H7 (cell line): ENCODE measurements at places on chromosomes 4 and X. TPM values are rescaled to one million over a fixed set of nuclear protein-coding genes. Genes with fewer than 3 reads are reported as not detected.

- no peak for DNase-seq
Measured at GRCh38 chr4:71602289-71602900, 181.5 kb downstream of the GC start.

DNA sequence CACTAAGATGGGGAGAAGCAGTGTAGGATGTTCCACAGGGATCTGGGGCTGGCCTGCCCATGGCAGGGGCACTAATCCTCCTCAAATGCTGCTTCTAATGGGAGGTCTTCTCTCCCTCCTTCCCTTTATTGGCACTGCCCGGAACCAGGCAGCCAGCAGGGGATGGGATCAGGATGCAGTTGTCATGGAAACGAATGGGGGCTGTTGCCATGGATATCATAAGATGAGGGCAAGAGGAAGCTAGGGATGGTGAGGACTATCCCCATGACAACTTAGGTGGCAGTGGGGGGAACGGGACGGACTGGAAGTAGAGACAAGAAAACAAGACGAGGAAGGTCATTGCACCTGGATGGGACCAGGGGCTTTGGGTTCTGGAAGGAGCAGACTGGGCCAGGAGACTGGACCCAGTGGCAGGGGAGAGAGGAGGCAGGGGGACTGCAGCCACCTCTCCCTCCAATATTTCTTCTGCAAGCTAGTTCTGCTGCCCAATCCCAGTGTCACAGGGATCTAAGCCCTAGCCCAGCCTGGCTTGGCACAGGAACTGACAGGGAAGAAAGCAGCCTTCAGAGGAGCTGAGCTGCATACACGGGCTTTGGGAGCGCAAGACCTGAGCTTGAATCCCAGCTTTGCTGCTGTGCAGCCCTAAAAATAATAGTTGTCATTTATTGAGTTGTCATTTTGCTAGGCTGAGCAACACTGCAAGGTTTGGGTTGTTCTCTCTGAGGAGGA is 19.0 kb downstream of the IQSEC2 start:
- peak; percentile 45 for DNase-seq

GRCh38 chr4:173526027-173526482 is 4.0 kb downstream of the HAND2 start:
- DNase-seq: peak; percentile 35

DNA sequence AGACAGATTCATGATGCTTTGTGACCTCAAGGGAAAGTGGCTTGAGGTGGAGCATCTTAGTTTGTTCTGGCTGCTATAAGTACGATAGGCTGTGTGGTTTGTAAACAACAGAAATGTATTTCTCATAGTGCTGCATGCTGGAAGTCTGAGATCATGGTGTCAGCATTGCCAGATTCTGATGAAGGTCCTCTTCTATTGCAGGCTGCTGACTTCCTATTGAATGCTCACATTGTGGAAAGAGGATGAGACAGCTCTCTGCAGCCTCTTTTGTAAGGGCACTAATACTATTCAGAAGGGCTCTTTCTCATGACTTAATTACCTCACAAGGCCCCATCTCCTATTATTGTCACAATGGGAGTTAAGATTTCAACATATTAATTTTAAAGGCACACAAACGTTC is 1674.0 kb upstream of the PCDH7 start:
- no peak for DNase-seq

- peak; percentile 56 for DNase-seq
Measured at GRCh38 chr4:38131371-38132091, 171.3 kb downstream of the PTTG2 start.

DNA sequence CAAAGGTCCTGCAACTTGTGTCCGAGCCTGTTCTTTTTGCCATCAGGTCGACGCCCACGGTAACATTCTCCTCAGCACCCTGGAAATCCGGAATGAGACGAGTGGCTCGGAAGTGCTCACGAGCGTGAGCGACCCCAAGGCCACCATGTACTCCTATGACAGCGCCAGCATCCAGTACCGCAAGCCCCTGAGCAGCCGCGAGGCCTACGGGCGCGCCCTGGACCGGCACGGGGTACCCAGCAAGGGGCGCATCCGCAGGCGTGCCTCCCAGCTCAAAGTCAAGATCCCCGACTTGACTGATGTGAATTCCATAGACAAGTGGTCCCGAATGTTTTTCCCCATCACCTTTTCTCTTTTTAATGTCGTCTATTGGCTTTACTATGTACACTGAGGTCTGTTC is 37.9 kb downstream of the COMMD8 start:
- DNase-seq: no peak

DNA sequence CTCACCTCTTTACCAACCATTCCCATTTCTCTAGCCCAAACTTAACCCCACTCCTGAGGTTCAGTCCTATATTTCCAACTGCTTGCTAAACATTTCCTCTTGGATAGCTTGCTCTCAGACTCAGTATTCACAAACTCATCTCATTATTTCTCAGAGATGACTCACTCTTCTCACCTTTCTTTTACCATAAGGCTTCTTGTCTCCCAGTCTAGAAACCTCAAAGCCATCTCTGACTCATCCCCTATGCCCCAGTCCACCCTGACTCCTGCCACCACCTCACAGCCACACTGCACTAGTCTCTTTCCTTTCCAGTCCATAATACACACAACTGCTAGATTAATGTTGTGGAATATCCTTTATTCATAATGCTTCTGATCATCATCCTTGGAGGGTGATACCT is 4.8 kb downstream of the FRMPD3 start:
- DNase-seq: no peak

DNA sequence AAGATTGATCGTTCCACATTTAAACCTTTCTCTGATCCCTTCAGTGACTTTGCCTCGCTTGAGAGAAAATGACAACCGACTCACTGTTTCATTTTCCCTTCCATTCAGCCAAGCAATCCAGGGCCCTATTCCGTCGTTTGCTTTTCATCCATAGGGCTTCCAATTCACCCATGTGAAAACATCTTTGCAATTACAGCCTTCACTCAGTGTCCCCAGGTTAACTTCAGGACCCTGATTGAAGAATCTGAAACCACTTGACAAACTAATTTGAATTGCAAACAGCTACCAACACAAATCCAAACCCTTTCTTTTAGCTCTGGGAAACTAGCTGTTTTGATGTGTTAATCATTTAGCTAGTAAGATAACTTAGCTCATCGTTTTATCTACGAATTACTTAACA is 120.2 kb upstream of the FAM9C start:
- peak; percentile 26 for DNase-seq

DNA sequence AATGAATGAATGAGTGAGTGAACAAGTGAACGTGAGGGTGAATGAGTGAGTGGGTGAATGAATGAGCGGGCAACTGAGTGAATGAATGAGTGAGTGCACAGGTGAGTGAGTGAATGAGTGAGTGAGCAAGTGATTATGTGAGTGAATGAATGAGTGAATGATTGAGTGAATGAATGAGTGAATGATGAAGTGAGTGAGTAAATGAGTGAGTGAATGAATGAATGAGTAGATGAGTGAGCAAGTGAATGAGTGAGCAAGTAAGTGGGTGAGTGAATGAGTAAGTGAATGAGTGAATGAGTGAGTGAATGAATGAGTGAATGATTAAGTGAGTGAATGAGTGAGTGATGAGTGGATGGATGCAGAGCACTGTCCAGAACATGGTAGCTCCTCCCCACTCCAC is 205.8 kb downstream of the STK32B start:
- DNase-seq: no peak

GRCh38 chrX:78075787-78076389 is 28.2 kb upstream of the PGK1 start:
- DNase-seq: no peak

DNA sequence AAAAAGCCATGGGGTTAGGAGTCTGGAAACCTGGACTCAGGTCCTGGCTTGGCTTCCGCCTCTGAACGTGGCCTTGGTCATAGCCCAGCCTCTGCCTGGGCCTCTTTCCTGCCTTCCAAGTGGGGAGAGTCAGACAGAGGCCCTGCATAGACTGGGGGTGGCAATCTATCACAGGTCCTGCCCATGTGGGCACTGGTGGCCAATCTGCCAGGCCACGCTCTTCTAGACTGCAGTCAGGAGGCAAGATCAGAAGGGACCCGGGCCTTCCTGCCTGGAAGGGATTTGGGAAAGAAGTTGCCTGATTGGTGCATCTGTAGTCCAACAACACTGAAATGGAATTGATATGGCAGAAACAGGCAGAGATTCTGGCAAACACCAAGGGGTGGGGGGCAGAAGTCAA is 46.1 kb downstream of the CNGA2 start:
- DNase-seq: no peak

- peak; percentile 12 for DNase-seq
Measured at GRCh38 chr4:129344058-129344457, 248.1 kb downstream of the C4orf33 start.

DNA sequence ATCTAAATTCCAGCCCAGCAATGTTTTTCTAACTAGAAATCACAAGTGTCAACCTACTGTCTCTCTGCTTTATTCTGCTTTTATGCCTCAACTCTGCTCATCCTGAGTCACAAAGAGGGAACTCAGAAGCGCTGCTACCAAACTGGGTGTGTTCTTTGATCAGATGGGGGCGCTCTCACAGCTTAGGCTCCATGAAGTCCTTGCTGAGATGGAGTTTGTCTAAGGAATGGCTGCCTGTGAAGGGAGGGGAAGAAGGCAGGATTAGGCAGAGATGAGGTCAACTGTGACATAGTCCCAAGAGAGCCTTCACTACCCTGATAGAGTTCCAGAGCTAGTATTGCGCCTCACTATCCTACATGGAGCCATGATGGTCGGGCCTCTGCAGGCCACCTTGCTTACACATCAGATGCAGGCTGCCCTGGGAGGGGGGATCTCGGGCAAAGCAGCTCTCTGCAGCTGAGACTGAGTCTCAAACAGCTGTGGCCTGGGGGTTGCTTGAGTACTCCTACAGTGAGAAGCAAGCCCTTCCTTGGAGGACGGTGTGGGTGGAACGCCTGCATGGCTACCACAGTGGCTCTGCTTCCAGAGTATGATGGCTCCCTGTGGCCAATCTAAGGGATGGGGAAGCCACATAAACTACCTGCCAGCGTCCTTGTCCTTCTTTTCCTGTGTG is 219.9 kb downstream of the CCNG2 start:
- DNase-seq: no peak

- no peak for DNase-seq
Measured at GRCh38 chr4:153728660-153729059, 31.2 kb downstream of the RNF175 start.

DNA sequence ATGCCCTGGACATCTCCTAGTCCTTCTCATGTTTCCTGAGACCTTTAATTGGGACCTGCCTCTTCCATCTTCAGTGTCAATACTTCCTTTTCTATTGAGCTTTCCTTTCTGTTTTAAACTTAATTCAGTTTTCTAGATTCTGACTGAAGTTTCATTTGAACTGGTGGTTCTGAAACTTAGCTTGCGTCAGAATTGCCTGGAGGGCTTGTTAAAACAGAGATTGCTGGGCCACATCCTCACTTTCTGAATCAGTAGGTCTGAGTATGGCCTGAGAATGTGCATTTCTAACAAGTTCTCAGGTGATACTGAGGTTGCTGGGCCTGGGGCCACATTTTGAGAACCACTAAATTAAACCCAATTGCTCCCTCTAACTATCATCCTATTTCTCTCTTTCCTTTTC is 152.1 kb upstream of the DGKK start:
- no peak for DNase-seq

DNA sequence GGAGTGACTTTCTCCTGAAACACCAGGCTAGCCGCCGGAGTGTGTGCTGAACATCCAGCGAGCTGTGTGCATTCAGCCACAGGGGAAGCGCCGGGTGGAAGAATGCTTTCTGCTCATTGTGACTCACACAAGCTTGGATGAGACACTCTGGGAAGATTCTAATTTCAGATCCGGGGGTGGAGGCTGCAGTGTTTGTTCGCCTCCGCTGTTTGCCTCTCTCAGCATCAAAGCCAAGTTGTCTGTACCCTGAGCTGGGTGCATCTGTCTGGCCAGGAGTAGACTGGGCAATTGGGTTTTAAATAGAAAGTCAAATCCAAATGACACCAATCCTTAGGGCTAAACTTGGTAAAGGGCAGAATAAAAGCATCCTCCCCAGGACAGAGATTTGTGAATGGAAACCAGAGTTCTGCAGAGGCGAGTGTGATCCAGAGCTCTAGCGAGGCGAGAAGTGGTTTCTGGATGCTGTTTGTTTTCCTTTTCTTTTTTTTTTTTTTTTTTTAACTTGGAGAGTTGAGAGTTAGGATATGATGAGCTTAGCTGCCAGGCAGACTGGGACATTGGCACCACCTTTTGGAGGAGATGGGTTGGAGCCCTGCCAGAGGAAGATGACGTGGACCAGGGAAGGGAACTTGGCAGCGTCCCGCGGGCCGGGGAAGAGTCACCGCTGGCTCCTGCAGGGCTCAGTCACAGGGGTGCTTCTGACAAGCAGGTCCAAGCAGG is 196.0 kb upstream of the PSAPL1 start:
- no peak for DNase-seq

Gene TMEM31
- total RNA-seq: 0.28 TPM in 1 of 2 replicates, not detected in the other

Gene CFAP99
- not detected in 2 replicates for total RNA-seq

Gene RAB39B
- total RNA-seq: 3.6 and 4.4 TPM in 2 replicates

Gene WDFY3
- 19.5 and 39.4 TPM in 2 replicates for total RNA-seq

Gene ARHGAP6
- total RNA-seq: 1.7 and 2.0 TPM in 2 replicates

Gene GC
- total RNA-seq: 0.26 TPM in 1 of 2 replicates, not detected in the other
